ENCODE measurements at places on chromosomes 16 and 17.

DNA sequence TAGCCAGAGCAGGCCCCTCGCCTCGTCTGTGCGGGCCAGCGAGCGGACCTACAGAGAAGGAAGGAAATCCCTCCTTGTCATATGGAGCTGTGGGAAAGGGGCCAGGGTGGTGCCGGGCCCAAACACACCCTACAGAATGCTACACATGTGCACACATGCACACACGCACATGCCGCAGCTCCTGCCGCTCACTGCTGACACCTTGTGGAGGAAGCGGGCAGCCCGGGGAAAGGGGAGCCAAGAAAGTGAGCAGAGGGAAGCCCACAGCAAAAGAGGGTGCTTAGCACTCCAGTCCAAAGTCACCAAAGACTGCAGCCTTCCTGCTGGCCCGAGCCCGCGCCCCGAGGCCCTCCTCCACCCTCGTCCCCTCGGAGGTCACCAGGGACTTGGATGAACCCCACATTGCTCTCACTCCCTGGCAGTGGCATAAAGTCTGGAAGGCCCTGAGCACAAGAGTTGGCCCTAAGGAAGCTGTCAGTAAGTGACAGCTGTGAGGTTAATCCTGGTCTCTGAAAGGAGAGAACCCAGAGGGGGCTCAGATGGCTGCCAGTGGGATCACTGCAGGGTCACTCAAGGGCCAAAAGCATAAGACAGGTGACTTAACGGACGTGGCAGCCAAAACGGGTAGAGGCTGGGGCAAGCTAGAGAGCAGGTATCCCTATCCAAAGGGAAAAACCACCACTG is 68.2 kb downstream of the MYO18A start:
- peak; percentile 56 for DNase-seq

GRCh38 chr16:554640-555365 is 5.4 kb upstream of the PRR35 start:
- no peak for DNase-seq

DNA sequence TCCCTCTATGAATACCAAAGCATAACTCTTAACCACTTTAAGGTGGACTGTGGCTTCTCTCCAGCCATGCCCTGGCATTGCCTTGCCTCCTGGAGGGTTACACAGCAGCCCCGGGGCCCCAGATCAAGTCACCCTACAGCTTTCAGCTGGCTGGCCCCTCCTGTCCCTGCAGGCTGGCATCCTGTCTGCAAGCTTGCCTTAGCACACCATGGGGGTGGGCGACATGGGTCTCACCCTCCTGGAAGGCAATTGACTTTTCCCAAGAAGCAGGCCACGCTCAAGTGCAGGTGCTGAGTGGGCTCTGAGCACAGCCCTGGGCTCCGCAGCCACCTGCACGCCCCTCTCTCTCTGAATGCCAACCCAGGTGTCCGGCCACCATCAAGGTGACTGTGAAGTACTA is 25.8 kb upstream of the AKTIP start:
- DNase-seq: no peak

DNA sequence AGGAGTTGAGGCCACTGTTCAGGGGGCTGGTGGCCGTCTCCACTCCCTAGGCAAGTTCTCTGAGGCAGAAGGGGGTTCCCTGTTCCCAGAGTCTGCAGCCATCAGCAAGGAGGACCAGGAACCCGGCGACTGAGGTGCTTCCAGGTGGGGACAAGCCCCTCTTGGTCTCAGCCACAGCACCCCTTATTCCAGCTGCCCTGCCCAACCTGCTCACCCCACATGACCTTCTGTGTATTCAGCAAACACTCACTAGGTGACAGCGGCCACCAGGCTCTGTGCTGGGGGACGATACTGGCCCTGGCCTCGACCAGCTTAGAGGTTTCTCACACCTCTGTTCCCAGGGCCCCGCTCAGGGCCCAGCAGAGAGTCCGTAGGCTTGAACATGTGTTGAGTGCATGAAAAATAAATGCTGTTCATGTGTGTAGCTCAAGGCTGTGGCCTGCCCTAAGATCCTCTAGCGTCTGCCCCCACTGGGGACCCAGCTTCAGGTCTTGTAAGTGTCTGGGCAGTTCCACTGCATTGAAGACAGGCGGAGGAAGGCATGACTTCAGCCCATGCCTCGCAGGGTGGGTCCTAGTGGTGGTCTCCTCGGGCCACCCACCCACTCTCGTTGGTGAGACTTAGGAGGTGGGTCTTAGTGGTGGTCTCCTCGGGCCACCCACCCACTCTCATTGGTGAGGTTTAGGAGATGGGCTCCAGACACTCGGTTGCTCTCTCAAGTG is 44.2 kb downstream of the NT5M start:
- no peak for DNase-seq

DNA sequence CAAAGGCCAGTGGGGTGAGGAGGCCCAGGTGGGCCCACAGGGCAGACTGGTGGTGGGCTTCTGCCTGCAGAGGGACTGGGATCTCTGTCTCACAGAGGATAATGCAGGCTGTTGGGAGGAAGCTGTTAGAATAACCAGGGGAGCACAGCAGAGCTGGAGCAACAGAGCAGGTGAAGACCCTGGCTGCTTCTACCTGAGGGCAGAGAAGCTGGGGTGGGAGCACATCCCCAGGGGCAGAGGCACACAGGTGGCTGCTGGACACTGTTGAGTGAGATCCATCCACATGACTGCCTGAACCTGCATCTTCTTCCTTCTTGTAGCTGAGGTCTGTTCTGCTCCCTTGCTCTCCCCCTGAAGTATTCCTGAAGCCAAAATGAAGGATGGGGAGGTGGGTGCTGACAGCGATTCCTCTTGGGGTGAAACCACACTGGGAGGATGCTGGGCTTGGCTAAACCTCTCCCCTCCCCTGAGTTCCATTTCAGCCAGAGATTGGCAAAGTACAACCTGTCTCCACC is 1725.0 kb downstream of the TP53TG3F start:
- DNase-seq: no peak

DNA sequence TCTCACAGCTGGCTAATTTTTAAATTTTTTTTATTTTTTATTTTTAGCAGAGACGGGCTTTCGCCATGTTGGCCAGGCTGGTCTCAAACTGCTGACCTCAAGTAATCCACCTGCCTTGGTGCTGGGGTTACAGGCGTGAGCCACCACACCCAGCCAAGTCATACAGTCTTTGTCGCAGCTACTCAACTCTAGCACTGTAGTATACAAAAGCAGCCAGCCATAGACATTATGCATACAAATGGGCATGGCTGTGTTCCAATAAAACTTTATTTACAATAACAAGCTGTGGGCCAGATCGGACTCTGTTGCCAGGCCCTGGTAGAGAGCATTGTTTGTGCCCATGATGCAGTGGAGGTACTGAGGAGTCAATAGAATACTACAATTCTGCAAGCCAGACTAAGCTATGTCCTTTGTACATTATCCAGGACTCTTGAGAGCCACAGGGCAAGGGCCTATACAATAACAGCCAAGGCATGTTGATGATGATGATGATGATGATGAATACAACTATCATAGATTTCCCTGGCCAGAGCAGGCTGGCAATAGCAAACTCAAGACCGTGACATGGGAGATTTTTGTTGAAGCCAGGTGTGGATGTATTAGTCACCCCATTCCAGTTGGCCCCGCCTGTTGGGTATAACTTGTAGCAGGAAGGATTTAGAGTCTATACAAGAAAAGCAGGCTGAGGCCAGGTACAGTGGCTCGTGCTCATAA is 101.8 kb downstream of the MYH11 start:
- DNase-seq: no peak

DNA sequence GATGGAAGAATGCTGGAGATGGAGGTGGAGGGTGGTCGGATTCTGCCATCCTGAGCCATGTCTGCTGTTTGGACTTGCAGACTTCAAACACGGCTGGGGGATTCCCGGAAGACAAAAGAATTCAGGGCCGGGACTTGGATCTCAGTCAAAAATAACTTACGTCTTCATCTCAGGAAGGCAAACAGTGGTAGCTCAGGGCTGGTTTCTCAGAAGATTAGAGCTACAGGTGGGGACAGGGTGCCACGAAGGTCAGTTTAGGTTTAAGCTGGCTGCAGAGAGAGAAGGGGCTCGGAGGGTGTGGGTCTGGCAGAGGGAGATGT is 4.3 kb upstream of the RHBDL3 start:
- no peak for DNase-seq

DNA sequence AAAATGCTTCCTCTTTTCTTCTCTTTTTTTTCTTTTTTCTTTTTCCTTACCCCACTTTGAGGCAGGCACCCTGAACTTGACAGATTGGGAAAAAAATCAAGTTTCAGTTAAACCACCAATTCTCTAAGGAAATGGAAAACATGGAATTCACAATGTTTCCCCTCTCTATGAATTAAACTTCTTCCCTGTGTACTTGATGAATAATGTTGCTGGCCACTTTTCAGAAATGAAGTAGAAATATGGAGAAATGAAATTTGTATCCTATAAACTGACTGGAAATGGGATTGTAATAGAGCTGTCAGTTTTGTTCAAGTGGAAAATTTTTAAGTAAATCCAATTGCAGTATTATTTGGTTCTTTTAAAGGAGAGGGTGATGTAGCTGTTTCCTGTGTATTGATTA is 129.8 kb downstream of the CLEC16A start:
- DNase-seq: no peak

- peak; percentile 35 for DNase-seq
Observed at GRCh38 chr16:23509782-23510163, 521 bp downstream of the GGA2 start.

DNA sequence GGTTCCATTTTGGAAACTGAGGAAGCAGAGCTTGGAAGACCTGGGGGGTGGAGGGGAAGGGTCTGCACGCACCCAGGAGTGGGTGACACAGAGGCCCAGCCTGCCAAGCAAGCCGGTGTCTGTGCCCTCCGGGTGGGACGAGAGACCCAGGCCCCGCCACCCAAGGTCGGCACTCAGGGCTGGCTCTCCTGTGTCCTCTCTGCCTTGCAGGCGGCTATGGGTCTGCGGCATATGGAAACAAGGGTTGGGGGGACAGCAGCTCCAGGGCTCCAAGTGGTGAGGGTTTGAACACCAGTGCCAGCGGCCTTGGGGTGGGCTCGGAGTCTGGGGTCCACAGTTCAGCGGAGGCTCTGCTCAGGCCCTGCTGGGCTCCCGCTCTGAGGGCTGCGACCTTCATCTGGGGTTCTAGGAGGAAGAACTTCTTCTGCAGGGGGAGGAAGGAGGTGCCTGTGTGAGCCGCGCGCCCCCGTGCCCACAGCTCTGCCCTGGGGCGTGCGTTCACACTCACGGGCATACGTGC is 4.6 kb upstream of the CD7 start:
- no peak for DNase-seq

GRCh38 chr16:46826631-46827030 is 4.3 kb downstream of the C16orf87 start:
- DNase-seq: no peak

- DNase-seq: no peak
Observed at GRCh38 chr16:23125277-23125676, 24.0 kb downstream of the USP31 start.

GRCh38 chr16:16166949-16167348 is 56.3 kb downstream of the ABCC6 start:
- no peak for DNase-seq

DNA sequence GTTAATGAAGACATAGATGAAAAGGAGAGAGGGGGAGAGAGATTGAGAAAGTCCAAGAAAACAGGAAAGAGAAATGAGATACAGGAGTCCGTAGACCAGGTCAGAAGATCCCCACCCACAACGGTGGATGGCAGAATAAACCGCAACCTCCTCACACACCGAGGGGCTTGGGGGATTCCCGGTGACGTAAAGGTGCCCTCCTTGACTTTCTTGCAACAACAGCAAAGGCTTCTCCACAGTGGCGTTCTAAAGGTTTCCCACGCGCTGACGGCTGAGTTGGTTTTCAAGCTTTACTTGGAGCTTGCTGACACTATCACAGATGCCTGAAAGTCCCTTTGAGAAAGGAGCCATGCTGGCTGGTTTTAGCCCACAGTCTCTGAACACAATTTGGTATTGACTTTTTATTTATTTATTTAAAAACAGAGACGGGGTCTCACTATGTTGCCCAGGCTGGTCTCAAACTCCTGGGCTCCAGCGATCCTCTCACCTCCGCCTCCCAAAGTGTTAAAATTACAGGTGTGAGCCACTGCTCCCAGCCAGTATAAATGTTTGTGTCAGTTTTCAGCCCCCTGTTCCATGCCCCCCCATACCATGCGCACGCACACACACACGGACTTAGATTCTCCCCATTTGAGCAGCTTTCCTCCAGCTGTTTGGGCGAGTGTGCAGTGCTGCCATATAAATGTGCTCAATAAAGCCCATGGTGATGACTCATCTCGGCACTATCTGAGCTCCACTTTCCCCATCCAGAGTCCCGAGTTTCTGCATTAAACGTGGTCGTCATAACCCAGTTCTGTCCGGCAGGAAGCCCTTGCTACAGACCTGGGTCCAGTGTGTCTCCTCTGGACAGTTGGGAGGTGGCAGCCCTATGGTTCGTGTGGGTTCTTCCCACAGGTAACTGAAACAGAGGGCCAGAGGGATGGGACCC is 33.0 kb upstream of the SEC14L1 start:
- DNase-seq: peak; percentile 35

Measured in small intestine (tissue), 16 donors.